NCI-H526 (cell line): ENCODE measurements at places on chromosomes 5 and 9.

GRCh38 chr9:100027543-100027942, 71.3 kb downstream of the ERP44 start:
- DNase-seq: no peak

GRCh38 chr9:120593250-120593954, 13.4 kb upstream of the CDK5RAP2 start:
- DNase-seq: no peak

GRCh38 chr9:110455860-110456259, 118.2 kb upstream of the TXNDC8 start:
- DNase-seq: no peak

GRCh38 chr5:141476132-141476911, 556 bp downstream of the PCDHGC3 start:
- DNase-seq: peak; percentile 76

DNA sequence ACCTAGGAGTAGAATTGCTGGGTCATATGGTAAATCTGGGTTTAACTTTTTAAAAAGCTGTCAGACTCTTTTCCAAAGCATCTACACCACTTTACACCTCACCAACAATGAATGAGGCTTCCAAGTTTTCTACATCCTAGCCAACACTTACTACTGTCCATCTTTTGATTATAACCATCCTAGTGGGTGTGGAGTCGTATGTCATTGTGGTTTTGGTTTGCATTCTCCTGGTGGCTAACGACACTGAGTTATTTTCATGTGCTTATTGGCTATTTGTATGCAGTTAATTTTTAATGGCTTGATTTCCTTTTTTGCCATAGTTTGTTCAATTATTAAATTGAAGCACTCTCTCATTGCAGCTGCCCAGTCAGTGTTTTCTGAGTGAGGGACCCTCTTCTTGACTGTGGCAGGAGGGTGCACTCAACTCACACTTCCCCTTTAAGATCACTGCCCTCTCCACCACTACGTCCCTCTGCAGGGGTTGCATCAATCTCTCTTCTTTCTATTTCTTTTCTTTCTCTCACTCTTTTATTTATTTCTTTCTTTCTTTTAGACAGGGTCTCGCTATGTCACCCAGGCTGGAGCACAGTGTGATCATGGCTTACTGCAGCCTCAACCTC, 182.3 kb downstream of the C9orf152 start:
- DNase-seq: no peak

- DNase-seq: no peak
Measured at GRCh38 chr9:136044207-136044970, 50.7 kb downstream of the NACC2 start.

DNA sequence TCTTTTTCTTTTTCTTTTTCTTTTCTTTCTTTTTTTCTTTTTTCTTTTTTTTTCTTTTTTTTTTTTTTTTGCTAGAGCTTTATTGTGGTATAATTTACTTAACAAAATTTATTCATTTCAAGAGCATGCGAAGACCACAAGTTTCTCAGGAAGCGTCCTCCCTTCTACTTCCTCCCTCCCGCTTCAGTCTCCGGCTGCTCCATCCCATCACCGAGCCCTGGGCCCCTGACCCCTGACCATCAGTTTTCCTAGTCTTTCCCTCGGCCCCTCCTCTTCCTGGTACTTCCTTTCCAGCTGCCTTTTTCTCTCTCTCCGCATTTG, 34.7 kb downstream of the C9orf152 start:
- DNase-seq: no peak

GRCh38 chr5:170863646-170864045, 1.8 kb downstream of the RANBP17 start:
- no peak for DNase-seq

- no peak for DNase-seq
Measured at GRCh38 chr5:154465169-154465568, 12.9 kb downstream of the HAND1 start.

DNA sequence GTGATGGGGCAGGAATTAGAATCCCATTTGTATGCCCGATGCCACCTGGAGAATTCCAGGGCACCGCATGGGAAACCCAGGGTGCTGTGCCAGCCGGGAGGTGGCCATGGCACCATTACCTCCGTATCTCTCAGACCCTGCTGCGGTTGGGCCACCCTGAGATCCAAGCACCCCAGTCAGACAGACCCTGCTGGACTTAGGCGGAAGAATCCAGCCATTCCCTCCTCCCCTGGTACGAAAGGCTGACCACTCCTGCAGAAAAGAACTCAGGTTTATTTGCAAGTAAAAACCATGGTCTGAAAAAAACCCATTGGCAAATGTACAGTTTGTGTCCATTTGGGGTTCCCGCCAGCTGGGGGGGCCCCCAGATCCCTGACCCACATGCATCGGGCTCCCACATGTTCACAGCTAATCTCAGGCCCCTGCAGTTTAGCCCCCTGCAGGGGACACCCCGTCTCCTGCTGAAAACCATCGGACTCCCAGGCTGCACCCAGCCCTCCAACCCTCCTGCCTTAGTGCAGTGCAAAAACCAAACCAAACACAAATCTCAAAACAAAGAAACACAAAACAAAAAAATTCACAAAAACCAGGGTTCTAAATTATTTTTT, 23.6 kb upstream of the SARDH start:
- DNase-seq: no peak

DNA sequence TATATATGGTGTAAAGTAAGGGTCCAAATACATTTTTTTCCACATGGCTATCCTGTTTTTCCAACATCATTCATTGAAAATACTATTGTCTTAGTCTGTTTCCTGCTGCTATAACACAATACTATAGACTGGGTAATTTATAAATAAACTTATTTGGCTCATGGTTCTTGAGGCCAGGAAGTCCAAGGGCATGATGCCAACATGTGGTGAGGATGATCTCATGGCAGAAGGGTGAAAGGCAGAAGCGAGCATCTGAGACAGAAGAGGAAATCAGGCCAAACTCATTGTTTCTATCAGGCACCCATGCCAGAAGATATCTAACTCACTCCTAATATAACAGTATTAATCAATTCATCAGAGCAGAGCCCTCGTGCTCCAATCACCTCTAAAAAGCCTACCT, 42.6 kb downstream of the ANKRD55 start:
- DNase-seq: no peak

DNA sequence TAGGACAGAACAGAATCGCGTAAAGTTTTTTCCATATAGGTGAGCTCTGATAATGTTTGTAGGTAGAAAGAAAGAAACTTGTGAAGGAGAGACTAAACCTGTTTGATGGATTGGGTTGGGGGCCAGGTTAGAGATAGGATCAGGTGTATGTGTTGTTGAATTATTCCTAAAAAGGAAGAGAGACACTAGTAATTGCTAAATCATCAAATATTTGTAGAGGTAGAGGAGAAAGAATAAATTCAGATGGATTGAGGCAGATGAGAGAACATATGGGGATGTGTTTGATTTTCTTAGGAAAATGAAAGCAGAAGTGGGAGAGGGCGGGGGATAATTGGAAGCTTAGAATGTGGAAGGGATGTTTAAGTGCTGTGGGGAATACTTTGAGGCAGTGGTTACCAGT, 7.7 kb downstream of the ZCCHC7 start:
- DNase-seq: no peak

GRCh38 chr9:98632839-98633238, 75.9 kb downstream of the GABBR2 start:
- DNase-seq: no peak

DNA sequence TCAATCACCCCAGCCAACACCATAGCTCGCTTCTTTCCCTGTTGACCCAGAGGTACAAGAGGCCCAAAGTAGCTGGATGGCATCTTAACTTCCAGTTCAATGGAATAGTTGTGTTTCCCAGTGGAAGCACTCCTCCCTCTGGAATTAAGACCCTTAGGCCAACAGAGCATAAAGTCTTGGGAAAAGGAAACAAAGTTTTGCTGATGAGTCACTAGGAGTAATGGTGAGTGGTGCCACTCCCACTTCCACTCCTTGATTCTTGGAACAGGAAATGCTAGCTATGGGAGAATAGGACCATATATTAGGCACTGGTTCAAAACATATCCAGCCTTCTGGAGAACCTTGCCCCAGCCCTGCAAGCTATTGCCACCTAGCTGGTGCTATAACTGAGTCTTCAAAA, 44.7 kb upstream of the LMX1B start:
- DNase-seq: no peak

- DNase-seq: no peak
Measured at GRCh38 chr9:133538851-133539833, 4.6 kb downstream of the ADAMTSL2 start.

GRCh38 chr9:26308328-26308727, 584.3 kb downstream of the CAAP1 start:
- no peak for DNase-seq

- DNase-seq: no peak
Measured at GRCh38 chr9:92508018-92508820, 25.9 kb upstream of the ASPN start.
